ENCODE measurements at places on chromosomes 11 and 22.

- DNase-seq, result no peak
Observed at GRCh38 chr11:119267645-119268044, 49.3 kb downstream of the MCAM start.

- no peak for DNase-seq
Observed at GRCh38 chr11:88312628-88313027, 24.9 kb downstream of the CTSC start.

GRCh38 chr11:65491614-65492386, 7.0 kb upstream of the MALAT1 start:
- no peak for DNase-seq

GRCh38 chr11:15101072-15101709, 13.5 kb upstream of the INSC start:
- peak; percentile 87 for DNase-seq

DNA sequence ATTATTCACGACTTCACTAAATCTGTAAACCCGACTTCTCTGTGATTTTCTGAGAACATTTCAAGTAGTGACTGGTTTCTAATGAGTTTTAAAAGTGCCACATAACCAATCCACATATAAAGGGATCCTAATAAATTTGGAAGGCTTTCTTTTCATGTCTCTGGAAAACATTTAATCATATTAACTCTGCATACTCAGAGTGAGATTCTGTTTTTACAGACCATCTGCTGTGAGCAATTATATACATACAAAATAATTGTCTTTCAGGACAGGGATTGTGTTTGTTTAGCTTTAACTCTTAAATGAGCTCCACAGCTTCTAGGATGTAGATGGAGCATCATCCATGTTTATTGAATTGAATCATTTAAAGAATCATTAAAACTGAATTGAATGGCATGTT, 65.1 kb downstream of the PRMT3 start:
- DNase-seq, result no peak

DNA sequence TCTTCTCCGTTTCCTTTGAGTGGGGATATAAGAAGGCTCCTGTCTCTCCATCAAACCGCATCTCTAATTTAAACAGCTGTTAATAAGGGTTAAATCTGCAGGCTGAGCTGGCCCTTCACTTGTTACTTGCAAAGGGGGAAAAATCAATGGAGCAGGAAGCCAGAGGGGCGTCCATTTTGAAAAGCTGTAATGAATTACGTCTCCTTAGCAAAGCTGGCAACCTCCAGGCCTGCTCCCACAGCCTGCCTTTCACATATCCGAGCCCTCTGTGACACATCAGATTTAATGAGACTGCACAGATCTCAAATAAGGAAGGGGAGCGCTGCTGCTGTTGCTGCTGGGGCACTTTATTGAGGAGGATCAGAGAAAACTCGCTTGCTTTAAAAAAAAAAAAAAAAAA, 320.8 kb downstream of the BLID start:
- no peak for DNase-seq

- DNase-seq, result no peak
Observed at GRCh38 chr11:1597331-1597993, 632 bp downstream of the KRTAP5-2 start.

DNA sequence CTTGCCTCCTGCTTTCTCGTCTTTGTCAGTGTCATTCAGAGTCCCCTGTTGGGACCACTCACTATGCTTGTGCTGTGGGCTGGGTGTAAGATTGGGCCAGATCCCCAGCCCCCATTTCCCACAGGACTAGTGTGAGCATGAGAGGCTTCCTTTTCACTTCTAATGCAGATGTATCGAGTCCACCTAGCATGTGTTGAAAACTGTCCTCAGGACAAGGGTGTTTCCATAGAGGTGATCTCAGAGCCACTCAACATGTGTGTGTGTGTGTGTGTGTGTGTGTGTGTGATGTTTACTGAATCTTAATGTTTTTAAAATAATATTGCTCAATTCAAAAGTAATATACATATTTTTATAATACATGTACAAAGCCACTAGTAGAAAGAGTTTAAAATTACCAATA, 11.4 kb upstream of the CD44 start:
- DNase-seq, result no peak

GRCh38 chr11:63940786-63941185, 2.0 kb downstream of the NAA40 start:
- peak; percentile 71 for DNase-seq

GRCh38 chr11:108497317-108498045, 703 bp downstream of the POGLUT3 start:
- DNase-seq, result peak; percentile 93

- no peak for DNase-seq
Observed at GRCh38 chr11:76574406-76574805, 96.1 kb downstream of the LRRC32 start.

DNA sequence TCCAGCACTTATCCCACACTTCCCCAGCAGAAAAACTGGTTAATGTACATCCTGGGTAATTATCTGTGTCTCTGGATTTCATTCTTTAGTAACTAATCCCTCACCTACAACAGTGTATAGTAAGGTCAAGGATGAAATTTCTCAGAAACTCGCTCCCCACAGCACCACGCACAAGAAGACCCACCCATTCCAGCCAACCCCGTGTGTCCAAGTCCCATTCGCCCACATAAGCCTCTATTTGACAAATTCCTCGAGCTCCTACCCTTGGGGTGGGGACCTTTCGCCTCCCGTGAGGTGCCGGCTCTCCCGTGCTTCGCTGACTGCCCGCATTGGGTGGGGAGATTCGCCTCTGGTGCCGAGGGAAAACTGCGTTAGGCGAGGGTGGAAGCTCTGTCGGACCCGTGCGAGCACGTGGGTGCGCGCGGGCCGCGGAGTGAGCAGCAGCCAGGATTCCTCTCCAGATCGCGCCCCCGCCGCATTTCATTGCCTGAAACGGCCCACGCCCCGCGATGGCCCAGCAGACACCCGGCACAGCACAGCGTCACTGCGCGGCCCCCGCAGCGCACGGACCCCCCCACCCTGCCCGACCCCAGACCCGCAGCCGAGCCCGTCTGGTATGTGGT, 866 bp downstream of the EXPH5 start:
- no peak for DNase-seq

DNA sequence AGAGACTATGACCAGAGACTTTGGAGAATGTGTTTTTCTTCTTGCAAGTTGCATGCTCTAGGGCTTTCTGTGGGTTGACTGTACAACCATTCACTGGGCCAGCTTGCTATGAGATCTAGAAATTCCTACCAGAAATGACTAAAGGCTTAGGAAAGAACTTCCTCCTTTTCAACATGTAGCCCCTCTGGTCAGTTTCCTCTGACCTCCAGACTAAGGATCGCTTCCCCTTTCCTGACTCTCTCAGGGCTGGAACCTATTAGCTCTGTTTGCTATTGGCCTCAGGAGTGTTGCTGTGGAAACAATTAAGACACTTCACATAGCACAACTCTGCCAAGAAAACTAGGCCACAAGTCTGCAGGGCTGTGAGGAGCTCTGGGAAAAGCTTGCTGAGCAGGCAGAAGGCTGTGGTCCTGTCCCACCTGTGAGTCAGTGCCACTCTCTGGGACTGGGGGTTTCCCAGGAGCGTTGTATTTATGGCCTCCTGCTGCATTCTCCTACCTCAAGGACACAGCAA, 10.7 kb downstream of the CRY2 start:
- no peak for DNase-seq

- no peak for DNase-seq
Observed at GRCh38 chr11:16805938-16806337, 67.5 kb downstream of the C11orf58 start.

DNA sequence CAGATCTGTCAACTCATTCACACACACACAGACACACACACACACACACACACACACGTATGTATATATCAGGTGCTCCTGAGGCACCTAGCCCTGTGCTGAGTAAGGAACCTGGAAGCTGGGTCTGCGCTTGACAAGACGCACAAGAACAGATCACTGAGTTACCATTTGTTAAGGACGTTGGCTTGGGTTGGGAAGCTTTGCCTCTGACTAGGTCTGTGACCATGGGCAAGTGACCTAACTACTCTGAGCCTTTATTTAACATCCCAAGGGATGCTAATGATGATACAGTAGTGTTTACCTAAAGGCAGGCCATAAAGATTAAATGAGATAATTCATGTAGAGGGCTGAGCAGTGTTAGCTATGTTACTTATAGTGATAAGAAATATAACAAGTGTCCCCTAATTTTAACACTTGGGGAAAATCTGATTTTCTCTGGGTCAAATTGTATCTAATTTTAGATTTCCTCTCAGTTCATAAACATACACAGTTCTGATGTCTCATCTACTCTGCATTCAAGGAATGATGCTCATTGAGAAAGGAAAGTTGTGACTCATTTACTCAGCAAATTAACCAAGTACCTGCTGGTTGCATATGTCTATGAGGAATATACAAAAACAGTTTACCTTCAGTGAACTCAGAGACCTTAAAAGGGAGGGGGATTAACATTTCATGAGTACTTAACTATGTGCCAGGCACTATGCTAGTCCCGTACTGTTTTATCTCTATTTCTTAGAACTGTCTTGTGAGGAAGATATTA, 13.6 kb downstream of the RNF185 start:
- DNase-seq, result no peak

GRCh38 chr11:61290905-61291690, 4.0 kb downstream of the VWCE start:
- peak; percentile 58 for DNase-seq

DNA sequence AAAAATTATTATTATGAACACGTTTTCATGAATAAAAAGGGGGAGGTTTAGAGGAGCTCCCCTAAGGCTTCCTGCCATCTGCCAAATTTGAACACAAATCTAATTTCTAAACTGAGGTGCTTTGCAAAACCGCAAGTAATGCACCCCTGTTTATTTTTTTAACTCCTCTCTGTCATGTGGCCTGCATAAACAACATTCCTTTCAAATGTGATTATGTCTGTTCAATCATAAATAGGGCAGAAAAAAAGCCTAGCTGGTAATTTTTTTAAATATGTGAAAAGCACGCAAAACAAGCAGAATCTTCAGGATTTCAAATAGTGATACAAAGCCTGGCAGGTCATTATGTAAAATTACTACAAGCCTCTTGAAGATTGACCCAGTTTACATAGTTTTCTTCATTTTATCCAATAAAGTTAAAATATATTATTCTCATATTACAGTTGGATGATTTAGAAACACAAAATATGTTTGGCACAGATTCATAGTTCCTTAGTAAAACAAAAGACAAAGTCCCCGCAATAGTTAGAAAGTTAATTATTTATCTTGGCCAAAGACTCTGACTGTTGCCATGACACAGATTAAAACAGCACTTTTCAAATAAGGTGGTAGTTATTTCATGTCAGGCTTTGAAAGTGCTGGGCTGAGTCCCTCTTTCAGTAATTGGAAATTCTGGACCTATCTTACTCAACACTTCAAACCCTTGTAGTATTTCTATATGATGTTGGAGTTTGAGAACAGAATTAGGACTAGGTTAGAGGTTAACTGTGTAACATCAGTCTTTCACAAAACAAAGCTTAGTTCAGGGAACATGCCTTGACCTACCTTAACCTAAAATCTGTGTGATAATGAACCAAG, 200.3 kb upstream of the MPPED2 start:
- DNase-seq, result no peak

- no peak for DNase-seq
Observed at GRCh38 chr22:30221121-30221992, 25.2 kb downstream of the LIF start.

DNA sequence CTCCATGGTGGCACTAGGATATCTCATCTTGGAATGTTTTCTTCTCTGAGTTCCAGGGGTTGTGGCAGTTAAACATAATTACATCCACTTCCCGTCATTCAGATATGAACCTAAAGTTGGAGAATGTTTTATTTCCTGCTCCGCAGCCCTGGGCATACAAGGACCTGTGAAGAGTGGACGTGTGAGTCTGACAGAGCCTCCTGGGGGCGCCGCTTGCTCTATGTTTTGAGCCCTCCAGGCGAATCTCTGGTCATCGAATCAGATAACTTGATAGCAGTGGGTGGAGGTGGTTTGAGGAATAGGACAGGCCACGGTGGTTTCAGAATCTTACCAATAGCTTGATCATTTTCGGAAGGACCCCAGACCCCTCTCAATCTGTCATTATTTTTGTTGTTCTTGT, 174.2 kb downstream of the NTM start:
- DNase-seq, result peak; percentile 42

DNA sequence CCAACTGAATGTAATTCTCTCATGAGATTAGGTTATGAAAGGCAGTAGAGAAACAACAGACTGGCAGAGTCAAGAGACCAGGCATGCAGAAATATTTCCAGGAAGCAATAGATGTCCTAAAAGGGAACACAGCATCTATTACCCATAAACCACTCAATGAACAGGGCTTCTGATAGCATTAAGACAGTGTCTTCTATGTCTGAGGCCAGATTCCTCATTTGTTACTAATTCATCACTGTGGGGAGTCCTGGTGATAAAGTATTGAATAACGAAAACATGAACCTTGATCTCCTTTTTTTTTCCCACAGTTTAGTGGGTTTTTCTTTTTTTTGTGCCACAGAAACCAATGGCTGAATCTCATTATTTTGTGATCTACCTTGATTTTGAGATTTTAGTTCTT, 339.0 kb downstream of the METTL15 start:
- no peak for DNase-seq

DNA sequence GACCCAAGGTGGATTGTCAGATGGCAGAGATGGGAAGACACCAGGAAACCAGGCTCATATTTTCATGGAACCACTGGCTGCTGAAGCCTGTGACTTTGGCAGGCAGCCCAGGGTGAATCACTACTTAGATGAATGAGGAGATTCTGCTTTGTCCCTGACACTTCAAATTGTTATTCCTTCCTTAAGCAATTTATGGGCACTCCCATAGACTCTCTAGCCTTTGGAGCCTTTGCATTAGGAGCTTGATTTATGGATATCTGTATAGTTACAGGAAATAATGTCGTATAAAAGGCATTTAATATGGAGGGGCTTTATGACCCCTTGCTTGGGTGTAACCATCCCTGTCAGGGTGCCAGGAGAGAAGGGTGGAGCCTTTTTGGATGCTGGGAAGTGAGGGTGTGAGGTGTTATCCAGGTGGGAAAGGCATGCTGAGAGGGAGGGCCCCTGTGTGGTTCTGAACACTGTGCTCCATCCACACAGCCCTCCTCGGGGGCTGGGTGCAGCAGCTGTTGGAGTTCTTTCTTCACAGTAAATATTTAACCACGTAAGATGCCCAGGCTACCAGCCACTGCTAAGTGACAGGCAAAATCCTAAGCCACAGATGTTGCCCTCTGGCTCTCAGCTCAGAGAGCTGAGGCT, 35.3 kb downstream of the IL18 start:
- no peak for DNase-seq

- no peak for DNase-seq
Observed at GRCh38 chr11:11344045-11344444, 9.0 kb downstream of the CSNK2A3 start.

GRCh38 chr22:31943978-31944699, at the start of gene YWHAH:
YWHAH (plus strand) TSS chr22:31944535; CDS start chr22:31944734, 199 bp downstream.
- peak; percentile 97 for DNase-seq

- DNase-seq, result no peak
Observed at GRCh38 chr11:44781655-44782054, 54.9 kb downstream of the TSPAN18 start.

GRCh38 chr22:35457729-35458546, 58.0 kb downstream of the MCM5 start:
- DNase-seq, result no peak

GRCh38 chr11:113956986-113957385, 17.9 kb upstream of the HTR3A start:
- DNase-seq, result no peak

- DNase-seq, result no peak
Observed at GRCh38 chr11:74683279-74683871, 47.9 kb downstream of the CHRDL2 start.
